Heart left ventricle (tissue), 16 donors: ENCODE measurements at places on chromosomes 1 and 21. TPM values are rescaled to one million over a fixed set of nuclear protein-coding genes. Genes with fewer than 3 reads are reported as not detected.

Gene CACNA1S
- total RNA-seq, result not detected

Gene SPRR2G
- not detected for total RNA-seq

Gene RCSD1
- total RNA-seq, result 29.6 TPM

Gene S100A7
- not detected for total RNA-seq

Gene LIN28A
- total RNA-seq, result not detected

Gene SLAMF9
- total RNA-seq, result not detected

Gene ANGPTL1
- total RNA-seq, result 31.1 TPM

Gene PER3
- 6.3 TPM for total RNA-seq

Gene ZBTB8OS
- total RNA-seq, result 37.1 TPM

Gene RAB3B
- not detected for total RNA-seq

Gene ATPAF1
- total RNA-seq, result 156 TPM

Gene IVL
- not detected for total RNA-seq

Gene LORICRIN
- not detected for total RNA-seq

Gene RBP7
- 48.6 TPM for total RNA-seq

Gene LDLRAD2
- total RNA-seq, result not detected

Gene FCRLB
- total RNA-seq, result 0.75 TPM

DNA sequence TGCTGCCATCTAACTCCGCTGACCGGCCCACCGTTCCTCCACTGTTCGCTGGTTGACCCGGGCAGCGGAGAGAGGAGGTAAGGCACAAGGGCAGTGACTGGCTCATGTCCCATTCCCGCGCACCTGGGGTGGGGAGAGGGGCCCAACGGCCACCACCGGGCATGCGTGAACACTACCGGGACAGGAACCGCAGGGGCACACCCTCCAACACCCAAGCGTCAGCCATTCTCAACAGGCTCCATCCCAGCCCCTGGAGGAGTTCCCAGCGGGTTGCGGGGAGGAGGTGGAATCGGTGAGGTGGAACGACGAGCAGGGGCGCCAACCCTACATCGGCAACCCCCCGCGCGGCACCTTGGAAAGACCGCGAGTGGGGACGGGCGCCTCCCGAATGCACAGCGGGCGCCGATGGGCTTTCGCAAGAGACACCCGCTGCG, 126.7 kb downstream of the LIPI start:
- no peak for DNase-seq

DNA sequence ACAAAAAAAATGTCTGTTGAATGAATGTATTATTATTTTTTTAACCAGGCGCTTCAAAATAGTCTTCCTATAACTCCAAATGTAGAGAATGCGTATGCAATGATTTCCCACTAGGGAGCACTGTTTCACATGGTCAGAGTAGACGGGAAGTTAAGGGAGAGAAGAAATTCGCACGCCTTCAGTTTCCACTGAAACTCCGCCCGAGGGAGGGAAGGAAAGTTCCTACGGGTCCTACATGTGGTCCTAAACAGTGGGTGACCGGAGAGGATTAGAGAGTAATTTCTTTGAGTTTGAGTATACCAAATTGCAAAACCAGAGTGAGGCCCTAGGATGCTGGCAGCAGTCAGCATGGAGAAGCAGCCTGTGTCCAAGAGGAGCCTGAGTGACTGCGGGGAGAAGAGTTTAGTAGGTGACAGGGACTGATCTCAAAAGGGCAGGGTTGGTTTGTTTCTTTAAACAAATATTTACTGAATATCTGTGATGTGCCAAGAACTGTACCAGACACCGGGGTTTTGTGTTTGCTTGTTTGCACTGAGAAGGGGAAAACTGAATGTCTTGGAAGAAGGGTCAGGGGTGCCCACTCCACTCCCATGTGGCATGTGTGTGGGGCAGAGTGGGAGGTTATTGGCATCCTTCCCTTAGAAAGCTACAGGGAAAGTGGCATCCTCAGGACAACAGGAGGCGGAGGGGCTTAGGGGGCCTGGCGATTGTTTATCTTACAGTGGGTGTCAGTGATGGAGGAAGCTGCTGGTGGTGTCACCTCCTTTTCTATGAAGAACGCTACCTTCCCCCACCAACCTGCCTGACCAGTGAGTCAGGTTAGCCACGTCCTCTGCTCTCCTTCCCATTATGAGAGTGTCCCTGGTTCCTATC, 22.8 kb downstream of the RNU5D-1 start:
- no peak for DNase-seq

- no peak for DNase-seq
Observed at GRCh38 chr1:43982808-43983207, 3.8 kb downstream of the B4GALT2 start.

DNA sequence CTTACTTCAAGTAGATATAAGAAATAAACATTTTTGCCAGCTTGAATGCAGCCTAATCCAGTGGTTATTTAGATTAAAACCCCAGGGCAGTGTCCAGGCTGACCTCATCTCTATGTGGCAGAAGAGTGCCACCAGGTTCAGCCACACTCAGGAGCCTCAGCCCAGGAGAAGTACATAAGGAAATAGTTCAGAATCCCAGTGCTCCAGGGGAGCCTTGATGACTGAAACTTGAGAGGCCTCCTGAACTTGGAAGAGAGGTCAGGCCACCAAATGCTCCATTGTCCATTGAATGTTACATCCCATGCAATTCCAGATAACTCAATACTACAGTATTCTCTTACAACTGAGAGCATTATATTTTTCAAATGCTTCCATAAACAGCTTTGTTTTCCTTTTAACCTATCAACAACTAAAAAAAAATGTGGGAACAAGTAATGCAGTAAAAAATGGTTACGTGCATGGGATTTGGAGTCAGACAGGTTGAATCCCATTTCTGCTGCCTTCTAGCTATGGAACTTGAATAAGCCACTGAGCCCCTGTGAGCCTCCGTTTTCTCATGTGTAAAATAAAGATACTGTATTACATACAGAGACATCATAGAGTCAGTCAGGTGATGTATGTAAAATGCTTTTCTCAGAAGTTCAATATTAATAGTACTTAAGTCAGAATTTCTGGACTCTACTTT, 248.0 kb downstream of the PLPP3 start:
- no peak for DNase-seq

GRCh38 chr21:42201615-42202161, 17.3 kb upstream of the ABCG1 start:
- no peak for DNase-seq

- no peak for DNase-seq
Observed at GRCh38 chr1:211359876-211360275, 33.2 kb downstream of the TRAF5 start.

DNA sequence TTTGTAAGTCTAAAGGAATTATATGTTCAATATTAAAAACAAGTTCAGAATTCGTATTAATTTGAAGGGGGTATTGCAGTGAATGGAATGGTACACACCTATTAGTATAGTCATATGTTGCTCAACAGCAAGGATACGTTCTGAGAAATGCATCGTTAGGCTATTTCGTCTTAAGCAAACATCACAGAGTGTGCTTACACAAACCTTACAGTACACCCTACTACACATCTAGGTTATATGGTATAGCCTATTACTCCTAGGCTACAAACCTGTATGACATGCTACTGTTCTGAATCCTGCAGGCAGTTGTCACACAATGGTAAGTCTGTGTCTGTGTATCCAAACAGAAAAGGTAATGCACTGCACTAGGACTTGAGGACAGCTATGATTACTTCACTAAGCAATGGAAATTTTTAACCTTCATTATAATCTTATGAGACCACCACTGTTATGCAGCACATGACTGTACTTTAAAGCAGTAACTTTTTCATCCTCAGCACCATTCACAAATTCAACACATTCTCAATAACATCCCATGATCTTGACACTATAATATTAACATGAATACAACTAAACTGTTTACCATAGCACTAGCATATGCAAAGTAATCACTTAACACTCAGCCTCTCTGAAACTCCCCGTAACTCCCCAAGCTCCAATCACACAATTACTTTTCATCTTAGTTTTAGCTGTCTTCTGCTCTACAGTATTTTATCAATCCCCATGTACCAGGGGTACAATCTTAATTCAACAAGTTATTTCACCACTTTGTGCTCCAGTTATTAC, 14.4 kb upstream of the PSMG1 start:
- no peak for DNase-seq

GRCh38 chr1:185520188-185520920, 203.3 kb upstream of the IVNS1ABP start:
- no peak for DNase-seq

GRCh38 chr1:186255266-186255665, 119.8 kb downstream of the TPR start:
- no peak for DNase-seq

- no peak for DNase-seq
Observed at GRCh38 chr21:41580758-41581554, 73.0 kb upstream of the TMPRSS2 start.

DNA sequence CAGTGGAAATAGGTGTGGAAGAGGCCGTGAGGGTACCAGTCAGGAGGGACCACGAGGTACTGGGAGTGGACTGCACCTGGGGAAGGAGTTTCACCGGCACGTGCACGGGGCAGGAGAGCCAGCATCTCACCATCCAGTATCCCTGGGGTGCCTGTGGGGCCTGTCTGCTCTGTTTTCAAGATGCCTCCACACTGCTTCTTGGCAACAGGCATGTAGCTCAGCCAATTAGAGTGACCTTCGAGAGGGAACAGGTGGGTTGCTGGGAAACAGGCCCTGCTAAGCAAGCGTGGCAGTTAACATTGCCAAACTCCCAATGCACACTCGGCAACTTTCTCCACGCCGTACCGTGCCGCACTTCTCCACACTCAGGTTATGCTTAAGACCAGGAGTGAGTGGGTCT, 17.7 kb downstream of the KCNC4 start:
- DNase-seq, result no peak

GRCh38 chr1:200090252-200091159, 63.0 kb downstream of the NR5A2 start:
- DNase-seq, result no peak

DNA sequence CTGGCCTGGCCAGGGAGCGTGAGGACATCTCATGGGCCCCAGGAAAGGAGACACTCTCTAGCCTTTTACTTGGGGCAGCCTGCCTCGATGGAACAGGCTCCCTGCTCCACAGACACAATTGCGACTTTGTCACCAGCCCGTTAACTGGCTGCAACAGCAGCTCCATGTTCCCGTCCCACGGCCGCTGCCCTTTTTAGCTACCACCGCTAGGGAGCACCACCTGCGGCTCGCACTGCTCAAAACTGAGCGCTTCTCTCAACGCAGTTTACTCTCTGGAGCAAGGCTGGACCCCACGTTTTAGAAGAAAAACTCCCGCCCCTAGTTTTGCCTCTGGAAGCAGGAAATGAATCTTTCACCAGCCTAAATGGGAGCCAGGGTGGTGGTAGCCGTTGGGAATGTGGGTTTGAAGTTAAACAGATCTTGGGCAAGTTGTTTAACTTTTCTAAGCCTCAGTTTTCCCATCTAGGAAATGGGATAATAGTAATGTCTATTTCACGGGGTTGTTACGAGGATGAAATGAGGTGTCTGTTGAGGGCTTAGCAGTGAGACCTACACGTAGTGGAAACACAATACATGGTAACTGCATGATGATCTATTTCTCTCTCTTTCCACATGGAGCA, 3.5 kb upstream of the LRRC38 start:
- no peak for DNase-seq

DNA sequence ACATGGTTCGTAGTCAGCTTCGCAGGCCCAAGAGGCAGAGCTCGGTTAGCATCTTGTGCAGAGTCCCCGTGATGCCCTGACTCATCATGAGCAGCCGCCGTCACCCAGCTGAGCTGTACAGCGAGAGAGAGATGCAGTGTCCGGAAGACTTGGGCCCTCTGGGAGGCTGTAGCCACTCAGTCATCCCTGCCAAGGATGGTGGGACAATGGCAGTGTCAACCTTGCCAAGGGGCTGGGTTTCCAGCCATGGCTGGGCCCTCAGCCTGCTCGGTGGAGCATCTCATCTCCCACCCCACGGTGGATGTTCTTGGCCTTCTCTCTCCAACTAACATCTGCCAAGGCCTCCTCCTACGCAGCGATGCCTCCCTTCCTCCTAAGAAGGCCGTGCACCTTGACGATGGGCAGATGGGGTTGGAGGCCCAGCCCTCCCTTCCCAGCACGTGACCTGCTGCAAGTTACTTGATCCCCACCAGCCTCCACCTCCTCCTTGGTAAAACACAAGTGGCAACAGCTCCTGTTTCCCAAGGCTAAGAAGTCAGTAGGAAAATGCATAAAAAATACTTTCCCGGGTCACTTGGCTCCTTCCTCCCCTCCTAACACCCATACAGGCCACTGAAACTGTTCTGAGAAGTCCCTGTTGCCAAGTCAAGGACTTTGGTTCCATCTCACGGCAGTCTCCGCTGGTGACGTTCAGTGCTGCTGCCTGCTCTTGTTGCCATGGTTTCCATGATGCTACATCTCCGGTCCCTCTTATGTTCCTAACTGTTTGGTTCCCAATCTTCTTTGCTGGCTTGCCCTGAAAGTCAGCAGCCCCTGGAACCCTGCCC, 384.7 kb upstream of the VAMP3 start:
- DNase-seq, result no peak

GRCh38 chr1:23249787-23250454, 32.6 kb upstream of the HTR1D start:
- DNase-seq, result no peak

- no peak for DNase-seq
Observed at GRCh38 chr1:240597153-240597745, 14.7 kb downstream of the GREM2 start.

GRCh38 chr1:56286506-56286905, 292.9 kb downstream of the PLPP3 start:
- DNase-seq, result no peak

- no peak for DNase-seq
Observed at GRCh38 chr1:104795931-104796330, 1046.2 kb downstream of the AMY1C start.

- no peak for DNase-seq
Observed at GRCh38 chr1:5286244-5286643, 631.8 kb downstream of the AJAP1 start.

- no peak for DNase-seq
Observed at GRCh38 chr1:211335522-211336157, 9.0 kb downstream of the TRAF5 start.

DNA sequence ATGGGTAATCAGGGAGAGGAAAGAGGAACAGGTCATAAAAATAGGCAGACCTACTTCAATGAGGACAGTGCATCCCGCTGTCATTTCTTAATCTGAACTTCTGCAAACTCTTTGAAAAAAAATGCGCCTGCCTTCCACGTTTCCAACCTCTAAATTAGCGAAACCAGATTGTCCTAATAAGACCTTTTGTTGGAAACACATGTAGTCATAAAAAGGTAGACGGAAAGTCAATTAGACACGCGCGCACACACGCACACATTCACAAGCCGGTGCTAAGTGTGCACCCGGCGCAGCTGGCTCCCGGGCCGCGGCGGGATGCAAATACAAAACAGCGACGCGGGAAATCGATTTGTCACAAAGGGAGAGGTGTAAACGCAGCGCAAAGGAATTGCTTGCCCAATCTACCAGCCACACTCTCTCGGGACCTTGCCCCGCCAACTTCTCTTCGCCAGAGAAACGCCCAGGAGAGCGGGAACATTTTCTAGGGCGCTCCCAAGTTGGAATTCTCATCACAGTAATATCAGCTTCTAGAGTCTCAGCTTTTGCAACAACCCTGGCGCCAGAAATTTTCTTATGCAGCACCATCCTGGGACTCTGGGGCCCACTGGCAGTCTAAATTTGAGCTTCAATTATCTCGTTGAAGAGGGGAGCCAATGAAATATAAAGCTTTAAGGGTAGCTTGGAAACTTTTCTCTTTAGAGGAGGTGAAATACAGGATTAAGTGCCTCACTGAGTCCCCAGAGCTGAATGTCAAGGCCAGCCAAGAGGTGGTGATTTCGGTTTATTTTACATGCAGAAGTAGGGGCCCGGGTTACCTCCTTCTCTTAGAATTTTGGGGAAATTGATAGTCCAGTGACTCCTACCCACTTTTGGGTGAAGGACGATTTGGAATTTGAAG, 4.5 kb downstream of the PRRX1 start:
- no peak for DNase-seq
